ENCODE measurements at places on chromosomes 3 and 15.

GRCh38 chr3:62027241-62027640, 346.1 kb downstream of the FEZF2 start:
- no peak for DNase-seq

- no peak for DNase-seq
Observed at GRCh38 chr3:143814443-143814889, 33.8 kb downstream of the SLC9A9 start.

- no peak for DNase-seq
Observed at GRCh38 chr3:109224333-109224732, 87.8 kb downstream of the C3orf85 start.

- no peak for DNase-seq
Observed at GRCh38 chr3:35931867-35932266, 292.5 kb downstream of the ARPP21 start.

DNA sequence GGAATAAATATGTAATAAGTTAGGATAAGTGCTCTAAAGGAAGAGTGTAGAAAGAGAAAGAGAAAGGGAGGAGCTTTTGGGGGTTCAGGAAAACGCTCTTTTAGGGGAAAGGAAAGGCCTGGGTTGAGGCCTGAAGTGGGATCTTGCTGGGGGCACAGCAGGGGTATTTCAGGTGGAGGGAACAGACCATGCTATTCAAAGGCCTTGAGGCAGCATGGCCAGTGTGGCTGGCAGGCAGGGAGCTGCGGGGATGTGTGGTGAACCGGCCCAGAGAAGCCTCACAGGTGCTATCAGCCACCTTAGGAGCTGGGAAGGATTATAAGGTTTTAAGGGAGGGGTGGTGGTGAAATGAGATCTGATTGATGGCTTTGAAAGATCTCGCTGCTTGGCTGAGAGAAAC, 66.6 kb downstream of the LINGO1 start:
- no peak for DNase-seq

GRCh38 chr15:80733460-80733859, 38.4 kb downstream of the ABHD17C start:
- DNase-seq = no peak

- no peak for DNase-seq
Observed at GRCh38 chr15:90807074-90807785, 61.2 kb upstream of the FURIN start.

DNA sequence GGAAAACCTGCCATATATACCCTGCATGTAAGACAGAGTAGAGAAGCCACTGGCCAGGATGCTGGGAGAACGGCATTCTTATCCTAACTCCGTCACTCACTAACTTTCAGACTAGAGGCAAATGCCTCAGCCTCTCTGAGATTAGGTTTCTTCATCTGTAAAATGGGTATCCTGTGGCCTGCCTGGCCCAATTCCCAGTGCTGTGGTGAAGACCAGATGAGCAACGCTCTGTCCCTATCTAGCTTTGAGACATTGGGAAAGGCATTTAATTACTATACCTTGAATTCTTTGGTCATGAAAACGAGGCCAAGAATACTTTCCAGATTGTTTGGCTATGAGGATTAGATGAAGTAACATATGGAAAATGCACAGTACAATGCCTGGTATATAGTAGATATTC, 35.9 kb downstream of the CEMIP start:
- DNase-seq = no peak

GRCh38 chr3:45225465-45226205, 452 bp downstream of the TMEM158 start:
- peak; percentile 15 for DNase-seq

DNA sequence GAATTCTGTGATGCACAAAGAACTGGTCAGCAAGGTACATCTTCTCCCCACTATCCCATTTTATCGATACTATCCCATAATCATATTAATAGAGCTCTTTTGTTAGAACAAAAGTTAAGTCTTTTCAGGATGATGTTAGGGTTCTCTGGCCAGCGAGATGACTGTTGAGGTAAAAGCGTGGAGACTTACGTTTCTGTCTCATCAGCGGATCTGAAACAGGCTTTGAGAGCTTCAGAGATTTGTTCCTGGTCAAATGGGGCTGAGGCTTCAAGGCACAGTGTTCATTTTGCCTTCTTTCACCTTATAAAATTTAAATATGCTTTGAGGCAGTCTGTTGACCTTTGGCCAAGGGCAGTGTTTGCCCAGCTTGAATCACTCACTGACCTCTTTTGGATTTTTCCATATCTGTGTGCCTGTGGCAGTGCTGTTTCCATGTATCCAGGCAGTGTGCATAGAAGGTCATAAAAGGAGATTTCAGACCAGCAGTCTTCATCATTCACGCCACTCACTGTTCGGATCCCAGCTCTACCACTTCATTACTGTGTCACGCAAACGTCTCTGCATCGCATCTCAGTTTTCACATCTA, 3.1 kb downstream of the ADAMTSL3 start:
- DNase-seq = no peak

DNA sequence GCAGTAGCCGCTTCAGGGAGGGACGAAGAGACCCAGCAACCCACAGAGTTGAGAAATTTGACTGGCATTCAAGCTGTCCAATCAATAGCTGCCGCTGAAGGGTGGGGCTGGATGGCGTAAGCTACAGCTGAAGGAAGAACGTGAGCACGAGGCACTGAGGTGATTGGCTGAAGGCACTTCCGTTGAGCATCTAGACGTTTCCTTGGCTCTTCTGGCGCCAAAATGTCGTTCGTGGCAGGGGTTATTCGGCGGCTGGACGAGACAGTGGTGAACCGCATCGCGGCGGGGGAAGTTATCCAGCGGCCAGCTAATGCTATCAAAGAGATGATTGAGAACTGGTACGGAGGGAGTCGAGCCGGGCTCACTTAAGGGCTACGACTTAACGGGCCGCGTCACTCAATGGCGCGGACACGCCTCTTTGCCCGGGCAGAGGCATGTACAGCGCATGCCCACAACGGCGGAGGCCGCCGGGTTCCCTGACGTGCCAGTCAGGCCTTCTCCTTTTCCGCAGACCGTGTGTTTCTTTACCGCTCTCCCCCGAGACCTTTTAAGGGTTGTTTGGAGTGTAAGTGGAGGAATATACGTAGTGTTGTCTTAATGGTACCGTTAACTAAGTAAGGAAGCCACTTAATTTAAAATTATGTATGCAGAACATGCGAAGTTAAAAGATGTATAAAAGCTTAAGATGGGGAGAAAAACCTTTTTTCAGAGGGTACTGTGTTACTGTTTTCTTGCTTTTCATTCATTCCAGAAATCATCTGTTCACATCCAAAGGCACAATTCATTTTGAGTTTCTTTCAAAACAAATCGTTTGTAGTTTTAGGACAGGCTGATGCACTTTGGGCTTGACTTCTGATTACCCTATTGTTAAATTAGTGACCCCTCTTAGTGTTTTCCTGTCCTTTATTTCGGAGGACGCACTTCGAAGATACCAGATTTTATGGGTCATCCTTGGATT, at the start of gene MLH1:
Gene MLH1, plus strand, starts transcription at position 193 of the 958 bp plus-strand sequence. Its CDS starts 30 bp downstream, at position 223.
- DNase-seq = peak; percentile 100

- DNase-seq = no peak
Observed at GRCh38 chr15:69508659-69509058, 56.0 kb downstream of the RPLP1 start.

- no peak for DNase-seq
Observed at GRCh38 chr3:64329037-64329436, 103.8 kb upstream of the PRICKLE2 start.

- DNase-seq = no peak
Observed at GRCh38 chr3:154285221-154285620, 39.1 kb downstream of the DHX36 start.

DNA sequence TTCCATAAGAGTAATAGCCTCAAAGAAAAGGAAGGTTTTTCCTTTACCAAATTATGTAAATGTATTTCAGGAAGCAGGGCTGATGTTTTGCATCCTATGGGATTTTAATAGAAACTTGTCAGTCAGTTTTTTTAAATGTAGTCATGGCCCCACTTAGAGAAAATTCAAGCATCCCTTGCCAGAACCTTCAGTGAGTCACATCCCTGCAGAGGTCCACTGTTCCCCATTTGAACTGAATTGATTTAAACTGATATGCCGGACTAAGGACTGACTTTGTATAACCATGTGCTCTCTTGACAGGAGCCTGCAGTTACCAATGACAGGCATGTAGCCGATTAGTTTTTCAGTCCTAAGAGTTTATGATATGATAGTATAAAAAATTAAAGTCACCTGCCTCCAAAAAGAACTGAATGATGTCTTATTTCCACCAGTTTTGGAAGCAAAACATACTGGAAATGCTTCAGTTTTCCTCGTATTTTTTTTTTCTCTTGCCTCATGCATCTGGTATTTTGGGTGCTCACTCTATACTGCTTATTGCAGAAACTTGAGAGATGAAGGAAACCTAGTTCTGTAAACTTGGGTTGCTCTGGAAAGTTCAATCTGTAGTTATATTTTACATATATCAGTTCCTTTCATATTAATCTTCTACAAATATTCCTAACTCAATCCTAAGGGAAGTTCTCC, 30.7 kb downstream of the LRTM1 start:
- DNase-seq = no peak

DNA sequence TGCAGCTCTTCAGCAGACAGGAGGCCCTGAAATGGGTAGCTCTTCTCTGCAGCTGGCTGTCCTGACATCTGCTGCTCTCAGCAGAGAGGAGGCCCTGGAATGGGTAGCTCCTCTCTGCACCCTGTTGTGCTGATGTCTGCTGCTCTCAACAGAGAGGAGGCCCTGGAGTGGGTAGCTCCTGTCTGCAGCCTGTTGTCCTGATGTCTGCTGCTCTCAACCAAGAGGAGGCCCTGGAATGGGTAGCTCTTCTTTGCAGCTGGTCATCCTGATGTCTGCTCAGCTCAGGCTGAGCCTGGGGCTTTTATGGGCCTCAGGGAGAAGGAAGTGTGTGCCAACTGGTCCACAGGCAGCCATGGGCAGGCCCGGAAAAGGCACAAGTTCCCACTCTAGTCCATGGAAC, 66.6 kb downstream of the PIK3CB start:
- DNase-seq = no peak

- no peak for DNase-seq
Observed at GRCh38 chr3:129087138-129087702, 26.6 kb downstream of the GP9 start.

- no peak for DNase-seq
Observed at GRCh38 chr3:30578479-30578878, 27.9 kb upstream of the TGFBR2 start.

GRCh38 chr3:42277676-42278075, 11.7 kb upstream of the CCK start:
- no peak for DNase-seq

DNA sequence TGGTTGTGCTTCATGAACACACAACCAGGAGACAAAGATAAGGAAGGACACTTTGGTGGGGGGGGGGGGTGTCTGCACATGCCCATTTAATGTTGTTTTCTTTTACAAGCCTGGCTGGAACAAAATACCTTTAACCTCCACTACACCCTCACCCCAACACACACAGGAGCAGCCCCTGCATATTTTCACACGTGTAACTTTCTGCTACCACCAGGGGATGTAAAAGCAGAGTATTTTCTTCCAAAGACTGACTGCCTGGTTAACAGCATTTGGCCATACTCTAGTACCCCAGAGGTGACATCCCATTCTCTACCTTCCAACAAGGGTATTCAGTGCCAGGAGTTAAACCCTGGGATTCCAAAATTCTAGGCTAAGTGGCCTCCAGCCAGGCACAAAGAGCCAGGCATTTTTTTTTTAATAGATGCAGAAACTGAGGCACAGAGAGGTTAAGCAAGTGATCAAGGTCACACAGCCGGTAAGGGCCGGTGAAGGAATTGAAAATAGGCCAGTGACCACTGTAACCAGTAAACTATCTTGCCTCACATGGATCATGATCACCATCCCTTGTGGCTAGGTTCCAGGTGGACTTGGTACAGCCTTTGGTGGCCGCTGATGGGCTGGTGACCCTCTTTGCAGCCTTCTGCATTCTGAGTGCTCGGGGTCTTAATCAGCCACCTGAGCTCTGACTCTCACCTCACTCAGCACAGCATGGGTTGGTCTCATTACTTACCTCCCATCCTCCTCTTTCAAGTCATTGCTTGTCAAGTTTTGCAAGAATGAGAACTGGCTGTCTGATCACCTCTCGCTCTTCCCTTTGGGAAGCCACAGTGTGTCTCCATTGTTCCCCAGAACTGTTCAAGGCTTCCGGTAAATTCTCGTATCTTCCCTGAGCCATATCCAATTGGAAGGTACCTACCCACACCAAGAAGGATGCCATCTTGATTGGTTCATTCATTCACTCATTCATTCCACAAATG, 20.4 kb downstream of the MAGI1 start:
- no peak for DNase-seq

GRCh38 chr3:111373861-111374260, 168.1 kb upstream of the CD96 start:
- no peak for DNase-seq

GRCh38 chr3:151345859-151346258, 16.5 kb upstream of the P2RY13 start:
- no peak for DNase-seq

DNA sequence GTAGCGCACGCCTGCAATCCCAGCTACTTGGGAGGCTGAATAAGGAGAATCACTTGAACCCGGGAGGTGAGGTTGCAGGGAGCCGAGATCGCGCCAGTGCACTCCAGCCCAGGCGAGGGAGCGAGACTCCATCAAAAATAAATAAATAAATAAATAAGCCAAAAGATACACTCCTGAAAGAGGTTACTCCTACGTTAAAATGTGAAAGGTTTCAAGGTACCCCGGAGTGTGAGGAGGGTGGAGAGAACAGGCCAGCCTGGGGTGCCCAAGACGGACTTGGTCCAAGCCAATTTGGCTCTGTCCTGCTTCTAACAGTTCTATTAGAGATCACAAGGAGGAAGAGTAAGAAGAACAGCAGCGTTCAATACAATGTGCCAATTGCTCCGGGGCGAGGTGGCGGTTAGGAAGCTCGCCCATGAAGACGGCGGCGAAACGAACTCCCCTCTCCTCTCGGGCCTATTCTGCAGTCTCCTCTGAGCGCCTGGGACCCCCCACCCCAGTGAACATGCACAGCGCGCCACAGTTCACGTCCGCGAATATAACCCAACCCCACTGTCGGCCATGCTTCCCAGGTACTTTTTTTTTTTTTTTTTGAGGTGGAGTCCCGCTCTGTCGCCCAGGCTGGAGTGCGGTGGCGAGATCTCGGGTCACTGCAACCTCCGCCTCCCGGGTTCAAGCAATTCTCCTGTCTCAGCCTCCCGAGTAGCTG, 942 bp downstream of the ELP6 start:
- DNase-seq = no peak

- no peak for DNase-seq
Observed at GRCh38 chr3:97795951-97796350, 25.9 kb upstream of the CRYBG3 start.
